AG09319 (cell line): ENCODE measurements at places on chromosomes 12 and 14.
A peak's percentile ranks its signal among the peaks of the same experiment; 100 is the strongest.

GRCh38 chr14:87081004-87081403 lies 912.0 kb downstream of the GALC start:
- DNase-seq, result no peak

GRCh38 chr14:57046175-57046574 lies 222.5 kb downstream of the EXOC5 start:
- no peak for DNase-seq

GRCh38 chr12:8687846-8688601 lies 9.8 kb upstream of the RIMKLB start:
- peak; percentile 54 for DNase-seq

DNA sequence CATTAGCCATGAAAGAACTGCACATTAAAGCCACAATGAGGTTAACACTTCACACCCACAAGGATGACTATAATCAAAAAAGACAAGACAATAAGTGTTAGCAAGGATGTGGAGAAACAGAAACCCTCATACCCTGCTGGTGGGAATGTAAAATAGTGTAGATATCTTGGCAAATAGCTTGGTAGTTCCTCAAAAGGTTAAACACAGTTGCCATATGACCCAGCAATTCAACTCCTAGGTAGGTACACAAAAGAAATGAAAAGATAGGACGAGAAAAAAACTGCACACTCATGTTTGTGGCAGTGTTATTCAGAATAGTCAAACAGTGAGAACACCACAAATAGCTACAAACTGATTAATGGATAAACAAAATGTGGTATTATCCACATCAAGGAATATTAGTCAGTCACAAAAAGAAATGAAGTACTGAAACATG lies 93.5 kb downstream of the ATXN2 start:
- DNase-seq, result no peak

DNA sequence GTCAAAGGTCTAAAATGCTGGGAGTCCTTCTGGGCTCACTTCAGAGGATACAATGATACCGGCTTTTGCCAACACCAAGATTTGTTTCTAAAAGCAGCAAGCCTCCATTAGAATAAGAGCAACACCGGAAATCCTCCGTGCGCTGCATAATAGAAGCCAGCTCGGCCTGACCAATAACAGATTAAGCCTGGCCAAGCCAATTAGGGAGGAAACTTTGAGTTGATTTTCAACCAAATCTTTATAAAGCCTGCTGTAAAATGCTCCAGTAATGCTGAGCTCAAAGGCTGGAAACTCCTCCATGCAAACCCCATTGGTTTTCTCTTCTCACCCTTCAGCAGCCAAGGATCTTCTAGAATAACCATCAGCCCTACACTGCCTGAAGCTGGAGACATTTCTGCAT lies 150.1 kb downstream of the NTF3 start:
- no peak for DNase-seq

DNA sequence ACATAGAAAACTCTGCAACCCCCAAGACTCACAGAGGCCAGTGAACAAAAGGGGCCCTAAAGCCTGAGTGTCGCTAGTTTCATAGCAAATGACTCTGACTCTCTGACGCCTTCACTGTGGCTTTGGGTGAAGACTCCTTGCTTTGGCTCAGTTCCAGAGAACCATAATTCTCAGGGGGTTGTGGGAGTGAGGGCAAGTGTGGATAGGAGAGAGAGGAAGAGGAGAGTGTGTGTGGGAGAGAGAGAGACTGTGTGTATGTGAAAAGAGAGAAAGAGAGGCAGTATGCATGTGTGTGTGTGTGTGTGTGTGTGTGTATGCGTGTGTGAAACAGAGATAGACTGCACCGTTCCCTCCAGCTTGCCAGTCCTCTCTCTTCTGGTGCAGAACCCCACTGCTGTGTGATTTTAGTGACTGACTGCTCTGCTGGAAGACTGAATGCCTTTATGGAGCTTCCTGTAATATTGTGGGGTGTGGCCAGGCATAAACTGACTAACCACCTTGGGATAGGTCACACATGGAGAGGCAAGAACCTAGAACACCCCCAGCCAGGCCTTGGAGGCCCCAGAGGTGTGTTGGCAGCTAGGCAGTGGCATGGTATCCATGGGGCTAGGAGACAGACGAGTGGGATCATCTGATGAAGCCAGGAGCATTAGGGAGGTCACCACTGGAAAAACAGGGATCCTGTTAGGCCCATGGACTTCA lies 45.9 kb upstream of the STXBP6 start:
- no peak for DNase-seq

DNA sequence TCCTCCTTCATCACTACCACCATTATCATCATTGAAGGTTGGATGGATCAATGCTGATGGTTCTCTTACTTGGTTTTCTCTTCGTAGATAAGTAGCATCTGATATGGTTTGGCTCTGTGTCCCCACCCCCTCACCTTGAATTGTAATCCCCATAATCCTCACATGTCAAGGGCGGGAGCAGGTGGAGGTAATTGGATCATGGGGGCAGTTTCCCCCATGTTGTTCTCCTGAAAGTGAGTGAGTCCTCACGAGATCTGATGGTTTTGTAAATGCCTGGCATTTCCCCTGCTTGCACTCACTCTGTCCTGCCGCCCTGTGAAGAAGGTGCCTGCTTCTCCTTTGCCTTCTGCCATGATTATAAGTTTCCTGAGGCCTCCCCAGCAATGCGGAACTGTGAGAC lies 172.4 kb upstream of the PWP1 start:
- no peak for DNase-seq

GRCh38 chr14:38710881-38711280 lies 392.2 kb downstream of the SEC23A start:
- no peak for DNase-seq

DNA sequence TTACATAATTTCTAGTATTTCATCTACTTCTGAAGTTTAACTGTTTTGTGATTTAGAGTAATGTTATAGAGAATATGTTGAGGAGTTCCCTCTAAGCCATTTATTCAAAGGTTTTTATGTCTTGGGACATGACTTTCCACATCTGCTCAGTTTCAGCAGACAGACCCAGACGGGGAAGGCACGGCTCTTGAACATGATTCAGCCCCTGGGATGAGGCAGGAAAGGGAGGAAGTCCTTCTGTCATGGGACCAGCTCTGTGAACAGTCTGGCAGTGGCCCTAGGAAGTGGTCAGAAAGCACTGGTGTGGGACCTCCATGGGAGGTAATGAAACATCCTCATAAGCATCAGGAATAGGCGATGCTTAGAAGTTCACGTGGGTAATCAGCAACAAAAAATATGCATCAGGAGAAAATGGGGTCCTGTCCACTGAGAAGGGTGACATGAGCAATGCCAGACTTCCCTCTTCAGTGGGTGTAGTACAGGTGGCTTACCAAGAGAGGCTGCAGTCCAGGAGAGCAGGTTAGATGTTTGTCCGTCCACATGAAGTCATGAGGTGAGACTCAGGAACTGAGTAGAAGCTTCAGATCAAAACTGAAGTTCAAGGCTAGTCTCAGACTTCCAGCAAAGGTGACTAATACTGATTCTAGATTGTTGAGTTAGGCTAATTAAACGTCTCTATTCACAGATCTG lies 248.5 kb downstream of the IPO8 start:
- no peak for DNase-seq

DNA sequence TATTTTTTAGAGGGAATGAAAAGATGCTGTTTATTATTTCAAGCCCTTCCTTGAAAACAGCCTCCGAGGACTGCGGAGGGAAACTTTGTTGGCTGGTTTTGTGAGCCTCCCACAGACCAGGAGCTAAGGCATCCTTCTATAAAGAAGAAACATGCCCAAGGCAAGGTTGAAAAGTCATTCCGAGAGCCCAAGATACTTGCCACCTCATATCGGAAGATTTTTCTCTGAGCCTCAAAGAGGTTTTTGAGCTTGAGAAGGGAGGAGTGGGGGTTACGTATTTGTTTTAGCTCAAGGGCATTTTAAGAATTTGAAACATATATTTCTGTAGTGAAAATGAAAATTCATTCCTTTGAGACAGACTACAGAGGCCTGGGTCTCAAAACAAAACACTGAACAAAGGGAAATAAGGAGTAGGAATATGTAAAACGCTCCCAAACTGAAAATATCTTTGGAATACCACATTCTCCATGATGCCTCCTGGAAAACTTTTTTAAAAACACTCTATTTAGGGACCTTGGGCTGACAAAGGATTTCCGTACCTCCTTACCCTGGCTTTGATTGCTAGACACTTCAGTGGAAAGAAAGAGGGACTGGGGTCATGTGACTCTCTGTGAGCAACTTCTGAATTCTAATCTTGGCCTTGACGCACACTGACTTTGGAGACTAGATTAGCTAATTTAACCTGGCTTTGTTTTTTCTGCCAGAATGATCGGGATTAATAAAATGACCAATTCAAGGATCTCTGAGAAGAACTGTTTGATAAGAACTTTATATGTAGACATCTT lies 180.9 kb downstream of the SRGAP1 start:
- no peak for DNase-seq

- DNase-seq, result peak; percentile 7
Measured at GRCh38 chr12:91774434-91774921, 371.2 kb downstream of the BTG1 start.

- no peak for DNase-seq
Measured at GRCh38 chr12:21773806-21774205, 700 bp downstream of the KCNJ8 start.

DNA sequence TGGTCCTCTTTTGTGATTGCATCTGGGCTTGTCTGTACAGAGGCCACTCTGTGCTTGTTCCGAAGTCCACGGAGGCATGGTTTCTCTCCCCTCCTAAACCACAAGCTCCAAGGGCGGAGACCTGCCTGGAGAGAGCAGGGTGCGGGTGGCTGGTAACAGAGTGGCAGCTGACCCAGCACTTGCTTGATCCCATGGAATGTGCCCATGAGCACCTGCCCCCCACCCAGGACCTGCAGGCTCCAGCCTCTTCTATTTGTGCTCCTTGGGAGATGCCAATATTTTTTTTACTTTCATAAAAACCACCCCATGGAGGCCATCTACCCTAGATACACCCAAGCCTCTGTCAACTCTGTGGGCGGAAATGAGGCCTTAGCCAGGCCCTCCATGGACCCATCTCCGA lies 104.7 kb downstream of the PRMT8 start:
- DNase-seq, result no peak

GRCh38 chr14:89845346-89845745 lies 109.2 kb downstream of the EFCAB11 start:
- no peak for DNase-seq

DNA sequence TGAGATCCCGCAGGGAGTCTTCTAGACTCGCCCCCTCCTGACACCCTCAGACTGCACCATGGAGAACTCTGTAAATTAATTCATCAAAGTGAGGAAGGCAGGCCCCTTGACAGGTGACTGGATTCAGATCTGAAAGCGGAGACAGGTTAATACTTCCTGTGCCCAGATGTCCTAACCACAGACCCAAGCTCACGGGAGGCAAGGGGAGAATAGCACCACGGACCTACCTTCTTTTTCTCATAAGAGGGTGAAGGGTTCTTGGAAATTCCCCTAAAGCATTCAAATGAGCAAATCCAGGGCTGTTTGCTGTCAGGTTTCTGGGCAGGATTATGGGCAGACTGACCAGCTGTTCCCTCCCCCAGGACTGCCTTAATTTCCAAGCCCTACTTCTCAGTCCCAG lies 170.0 kb downstream of the ZFP36L1 start:
- no peak for DNase-seq

DNA sequence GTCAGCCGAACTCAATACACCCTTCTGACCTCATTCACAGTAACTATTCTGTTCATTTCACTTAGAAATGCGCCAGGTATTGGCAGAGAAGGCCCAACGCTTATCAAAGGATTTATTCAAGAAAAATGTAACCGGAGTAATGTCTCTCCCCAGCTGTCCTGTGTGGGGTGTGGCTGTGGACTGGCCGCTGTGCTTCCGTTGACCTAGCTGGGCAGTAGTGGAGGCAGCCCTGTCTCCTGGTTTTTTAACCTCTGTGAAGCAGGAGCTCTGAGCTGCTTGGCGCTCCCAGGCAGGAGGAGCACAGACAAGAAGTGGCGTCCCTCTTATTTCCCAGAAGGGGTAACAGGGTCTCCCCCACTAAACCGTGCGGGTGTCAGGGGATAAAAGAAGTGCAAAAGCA lies 85.2 kb downstream of the ESR2 start:
- DNase-seq, result no peak

DNA sequence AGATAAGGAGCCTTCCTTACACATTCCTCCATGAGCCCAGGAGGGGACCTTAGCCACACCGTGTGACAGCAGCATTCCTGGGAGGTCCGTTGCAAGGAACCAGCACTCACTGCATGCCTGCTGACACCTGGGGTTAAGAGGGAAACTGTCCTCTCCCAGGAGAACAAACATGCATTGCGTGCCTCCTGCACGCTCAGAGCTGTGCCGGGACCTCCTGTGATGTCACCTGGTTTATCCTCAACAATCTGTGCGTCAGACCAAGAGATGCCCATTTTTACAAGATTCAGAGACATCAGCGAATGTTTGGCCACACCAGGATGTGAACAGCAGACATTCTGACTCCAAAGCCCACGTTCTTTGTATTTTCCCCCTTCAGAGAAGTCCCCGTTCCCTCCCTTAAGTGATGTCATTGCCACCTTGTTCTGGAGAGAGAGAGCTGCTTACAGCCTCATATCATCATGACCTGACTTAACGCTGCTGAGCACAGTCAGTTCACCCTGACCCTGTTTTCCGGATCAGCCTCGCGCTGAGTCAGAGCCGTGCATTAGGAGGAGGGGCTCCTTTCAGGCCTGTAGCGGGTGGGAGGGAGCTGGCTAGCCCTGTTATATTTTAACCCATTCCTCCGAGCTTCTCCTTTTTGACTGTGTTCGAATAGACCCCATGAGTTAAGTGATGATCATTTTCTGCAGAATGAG lies 36.2 kb downstream of the TMEM120B start:
- DNase-seq, result no peak

GRCh38 chr12:47021298-47021697 lies 58.1 kb upstream of the PCED1B start:
- peak; percentile 54 for DNase-seq

DNA sequence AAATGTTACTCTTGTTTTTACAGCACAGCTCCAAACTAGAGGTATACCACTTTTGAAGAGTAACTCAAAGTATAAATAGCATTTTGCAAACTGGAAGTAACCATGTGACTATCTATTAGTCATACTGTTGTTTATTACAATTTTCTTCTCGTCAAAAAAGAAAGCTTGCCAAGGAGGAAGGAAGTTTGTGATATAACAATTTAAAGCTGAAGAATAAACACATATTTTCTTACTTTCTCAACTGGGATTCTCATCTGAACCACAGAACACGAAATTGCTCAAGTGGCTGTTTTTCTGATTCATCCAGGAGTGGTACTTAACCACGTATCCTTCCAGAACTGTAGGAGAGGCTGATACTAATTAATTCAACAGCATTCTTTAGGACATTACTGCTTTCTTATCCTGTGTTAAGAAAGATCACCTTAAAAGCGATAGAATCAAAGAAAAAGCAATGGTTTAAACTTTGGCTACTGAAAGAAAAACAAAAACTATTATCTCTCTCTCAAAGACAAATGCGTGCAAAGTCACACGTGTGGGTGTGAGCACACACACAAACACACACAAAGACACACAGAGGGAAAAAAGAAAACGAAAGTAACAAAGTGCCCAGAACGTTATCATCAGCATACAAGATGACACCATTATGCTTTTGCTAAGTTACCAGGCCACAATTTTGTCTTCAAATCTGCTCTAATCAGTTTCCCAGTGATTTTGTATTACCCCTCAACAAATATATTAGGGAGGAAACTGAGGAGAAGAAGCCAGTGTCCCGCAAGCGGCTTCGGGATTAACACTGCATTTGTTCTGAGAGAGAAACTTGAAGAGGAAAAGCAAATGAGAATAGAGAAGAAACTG lies at the start of gene CLEC2B:
Gene CLEC2B, minus strand, starts transcription at position 48 of the 855 bp plus-strand sequence.
- peak; percentile 52 for DNase-seq
